GM04503 (cell line): ENCODE measurements at places on chromosomes 13 and 19.

DNA sequence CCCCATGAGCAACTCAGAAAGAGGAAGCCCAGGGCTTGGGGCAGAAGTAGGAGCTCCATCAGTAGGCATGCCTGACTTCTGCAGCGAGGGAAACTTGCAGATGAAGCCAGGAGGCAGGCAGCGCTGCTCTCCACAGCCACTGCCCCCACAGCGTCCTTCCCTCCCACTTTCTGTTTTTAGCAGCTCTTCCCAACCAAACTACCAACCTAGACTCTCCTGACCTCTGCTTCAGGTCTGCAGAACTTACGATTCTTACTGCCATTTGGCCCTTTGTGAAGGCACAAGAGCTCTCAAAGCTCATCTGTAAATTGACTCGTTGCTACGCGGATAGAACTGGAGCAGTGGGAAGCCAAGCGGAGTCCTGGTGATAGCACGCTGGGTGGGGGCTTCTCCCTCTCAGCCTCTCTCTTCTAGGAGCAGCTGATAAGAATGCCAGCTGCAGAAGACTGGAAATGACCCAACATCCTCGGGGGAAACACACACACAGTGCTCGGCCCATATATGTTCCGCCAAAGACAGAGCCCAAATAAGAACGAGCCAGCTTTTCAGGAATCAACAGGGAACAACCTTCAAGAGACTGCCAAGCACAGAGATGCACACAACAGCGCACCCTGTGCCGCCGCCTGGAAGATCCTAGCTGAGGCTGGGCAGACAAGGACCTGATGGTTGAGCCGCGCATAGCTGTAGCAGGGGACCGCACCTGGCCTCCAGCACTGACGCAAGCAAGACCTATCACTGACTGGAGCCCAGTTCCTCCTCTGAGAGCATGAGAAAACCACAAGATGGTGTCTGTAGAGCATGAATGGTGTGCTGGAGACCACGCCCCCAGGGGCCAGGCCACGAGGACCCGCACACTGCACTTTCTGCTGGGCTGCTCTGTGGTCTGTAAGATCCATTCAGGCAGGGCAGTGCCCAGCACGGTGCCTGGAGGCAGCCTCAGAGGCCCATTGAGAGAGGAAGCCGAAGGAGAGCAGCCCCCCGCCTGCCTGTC is 15.9 kb upstream of the SLC35E1 start:
- DNase-seq, result no peak

DNA sequence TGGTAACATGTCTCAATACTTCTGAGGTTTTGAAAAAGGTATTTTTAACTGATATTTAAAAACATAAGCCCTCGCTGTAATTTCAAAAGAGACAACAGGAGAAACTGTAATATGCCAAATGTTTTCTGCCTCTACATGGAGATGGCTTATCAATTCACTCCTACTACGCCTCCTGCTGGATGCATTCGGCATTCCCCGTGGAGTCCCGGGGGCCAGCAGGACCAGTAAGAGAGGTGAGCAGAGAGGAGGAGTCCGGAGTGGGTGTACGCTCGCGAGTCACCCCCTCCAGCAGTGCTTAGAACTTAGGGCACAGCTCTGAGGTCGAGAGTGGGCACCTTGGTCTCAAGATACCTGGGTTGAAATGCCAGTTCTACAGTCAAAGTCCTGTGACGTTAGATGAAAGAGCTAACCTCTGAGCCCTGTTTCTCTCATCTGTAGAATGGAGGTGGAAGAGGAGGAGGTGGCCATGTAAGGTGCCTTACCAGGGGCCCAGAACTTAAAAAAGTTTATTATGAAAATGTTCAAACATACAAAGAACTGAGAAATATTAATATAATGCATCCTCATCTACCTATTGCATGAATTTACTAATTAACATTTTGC is 110.2 kb downstream of the STK24 start:
- no peak for DNase-seq

DNA sequence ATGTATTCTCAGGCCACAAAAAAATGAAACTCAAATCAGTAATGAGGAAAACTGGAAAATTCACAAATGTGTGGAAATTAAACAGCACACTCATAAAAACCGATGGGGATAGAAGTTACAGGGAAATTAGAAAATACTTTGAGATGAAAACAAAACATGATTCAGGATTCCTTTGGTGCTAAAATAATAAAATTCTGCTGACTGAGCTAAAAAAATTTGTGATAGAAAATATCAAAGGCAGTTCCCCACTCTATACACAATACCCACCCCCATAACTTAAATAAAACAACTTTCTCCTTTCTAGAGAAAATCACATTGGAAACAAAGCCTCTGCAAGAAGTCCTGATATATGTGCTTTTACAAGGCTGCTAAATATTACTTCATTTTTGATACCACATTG is 1.6 kb upstream of the ZNF233 start:
- no peak for DNase-seq

- no peak for DNase-seq
Measured at GRCh38 chr19:15584541-15585115, 30.4 kb upstream of the CYP4F8 start.

DNA sequence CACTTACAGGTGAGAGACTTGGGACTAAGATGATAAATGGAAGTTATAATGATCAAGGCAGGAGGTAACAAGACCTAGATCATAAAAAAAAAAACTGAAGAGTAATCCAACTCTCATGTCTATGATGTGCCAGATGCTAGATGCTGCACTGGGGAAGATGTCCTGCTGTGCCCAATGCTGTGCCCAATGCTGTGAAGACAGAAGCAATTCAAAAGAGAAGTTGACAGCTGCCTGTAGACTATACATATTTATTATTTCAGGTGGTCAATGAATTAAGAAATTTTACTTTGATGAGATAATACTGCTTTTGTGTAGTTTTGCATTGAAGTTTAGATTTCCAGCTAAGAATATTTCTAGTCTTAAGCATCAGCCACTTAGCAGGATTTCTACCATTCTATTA is 21.5 kb downstream of the VWA8 start:
- DNase-seq, result no peak

DNA sequence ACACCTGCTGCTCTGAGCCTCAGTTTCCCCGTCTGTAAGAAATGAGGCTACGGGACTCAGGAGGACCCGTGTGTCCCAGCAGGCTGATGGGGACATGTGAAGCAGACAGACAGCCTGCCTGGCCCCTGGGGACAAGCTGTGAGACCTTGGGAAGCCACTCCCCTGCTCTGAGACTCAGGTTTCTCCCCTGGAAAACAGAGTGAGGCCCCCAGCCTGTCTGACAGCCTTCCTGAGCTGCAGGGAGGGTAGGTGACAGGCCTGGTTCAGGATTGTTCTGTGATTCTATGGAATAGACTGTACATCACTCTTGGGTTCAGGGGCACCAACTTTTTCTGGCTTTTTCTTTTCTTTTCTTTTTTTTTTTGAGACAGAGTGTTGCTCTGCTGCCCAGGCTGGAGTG is 2.9 kb upstream of the NTF4 start:
- no peak for DNase-seq

GRCh38 chr13:105990256-105990958 is 545.1 kb downstream of the EFNB2 start:
- no peak for DNase-seq

GRCh38 chr19:55454787-55455243 is 6.6 kb downstream of the ISOC2 start:
- no peak for DNase-seq

DNA sequence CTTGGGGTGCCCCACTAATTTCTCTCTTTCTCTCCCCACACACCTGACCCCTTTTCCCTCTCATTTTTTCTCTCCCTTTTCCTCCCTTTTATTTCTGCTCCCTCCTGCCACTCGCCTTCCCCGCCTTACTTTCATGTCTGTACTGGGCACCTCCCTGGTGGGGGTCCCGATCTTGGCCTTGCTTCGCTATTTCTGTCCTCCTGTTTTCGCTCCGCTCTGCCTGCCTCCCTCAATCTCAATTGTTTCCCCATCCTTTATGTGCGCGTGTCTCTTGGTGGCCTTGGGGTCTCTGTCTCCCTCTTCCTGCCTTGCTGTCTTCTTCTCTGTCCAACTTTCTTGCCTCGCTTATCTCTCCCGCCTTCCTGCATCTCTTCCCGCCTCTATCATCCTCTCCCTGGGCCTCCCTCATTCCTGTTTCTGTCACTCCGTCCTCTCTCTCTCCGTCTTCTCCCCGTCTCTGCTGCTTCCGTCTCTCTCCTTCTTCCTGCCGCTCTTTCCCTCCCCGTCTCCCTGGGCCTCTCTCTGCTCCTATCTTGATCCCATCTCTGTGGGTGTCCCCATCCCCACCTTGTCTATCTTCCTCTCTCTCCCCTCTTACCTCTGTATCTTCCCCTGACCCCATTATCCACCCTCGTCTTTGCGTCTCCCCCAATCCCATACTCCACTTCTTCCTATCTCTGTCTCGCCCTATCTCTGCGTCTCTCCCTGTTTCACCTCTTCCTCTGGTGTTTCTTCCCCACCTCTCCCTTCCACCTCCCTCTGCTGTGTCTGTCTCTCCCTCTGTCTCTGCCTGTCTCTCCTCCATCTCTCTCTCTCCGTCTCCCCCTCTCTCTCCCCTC is 4.0 kb downstream of the GRIN2D start:
- no peak for DNase-seq

GRCh38 chr19:45931055-45931454 is 16.5 kb upstream of the NANOS2 start:
- DNase-seq, result no peak

GRCh38 chr19:51531349-51532315 is at the start of gene SIGLEC6:
Gene SIGLEC6, minus strand, starts transcription at chr19:51531670. Its CDS starts 22 bp downstream, at chr19:51531648.
- DNase-seq, result no peak

GRCh38 chr19:2221918-2222317 is 14.2 kb downstream of the PLEKHJ1 start:
- DNase-seq, result no peak

DNA sequence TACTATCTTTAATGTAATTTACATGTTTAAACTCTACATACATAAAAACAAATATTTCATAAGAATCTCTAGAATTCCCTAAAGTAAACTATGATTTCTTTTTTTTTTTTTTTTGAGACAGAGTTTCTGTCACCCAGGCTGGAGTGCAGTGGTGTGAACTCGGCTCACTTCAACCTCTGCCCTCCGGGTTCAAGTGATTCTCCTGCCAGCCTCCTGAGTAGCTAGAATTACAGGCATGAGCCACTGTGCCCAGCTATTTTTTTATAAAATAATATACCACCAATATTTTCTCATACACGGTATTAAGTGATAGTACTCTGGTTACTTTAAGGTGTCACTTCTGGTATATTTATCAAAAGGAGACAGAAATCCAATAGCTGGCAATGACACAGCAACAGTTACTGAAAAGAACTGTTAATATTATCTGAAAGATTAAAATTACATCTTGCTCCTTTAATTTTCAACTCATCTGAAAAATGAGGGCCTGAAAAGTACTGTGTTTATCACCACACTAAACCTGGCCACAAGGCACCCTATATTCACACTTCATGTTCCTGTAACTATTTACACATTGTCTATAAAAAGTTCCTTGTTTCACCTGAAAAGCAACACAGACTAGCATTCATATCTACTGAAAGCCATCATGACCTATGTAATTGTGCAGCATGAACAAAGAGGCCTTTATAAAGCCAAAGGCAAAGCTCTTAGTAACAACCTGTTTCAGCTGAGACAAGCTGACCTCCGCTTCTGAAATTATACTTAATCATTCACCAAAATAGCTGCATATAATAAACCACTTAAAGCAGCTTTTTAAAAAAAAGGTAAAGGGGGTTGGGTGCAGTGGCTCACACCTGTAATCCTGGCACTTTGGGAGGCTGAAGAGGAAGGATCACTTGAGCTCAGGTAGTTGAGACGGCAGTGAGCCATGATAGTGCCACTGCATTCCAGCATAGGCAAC is 106.1 kb downstream of the SLC25A15 start:
- DNase-seq, result no peak

DNA sequence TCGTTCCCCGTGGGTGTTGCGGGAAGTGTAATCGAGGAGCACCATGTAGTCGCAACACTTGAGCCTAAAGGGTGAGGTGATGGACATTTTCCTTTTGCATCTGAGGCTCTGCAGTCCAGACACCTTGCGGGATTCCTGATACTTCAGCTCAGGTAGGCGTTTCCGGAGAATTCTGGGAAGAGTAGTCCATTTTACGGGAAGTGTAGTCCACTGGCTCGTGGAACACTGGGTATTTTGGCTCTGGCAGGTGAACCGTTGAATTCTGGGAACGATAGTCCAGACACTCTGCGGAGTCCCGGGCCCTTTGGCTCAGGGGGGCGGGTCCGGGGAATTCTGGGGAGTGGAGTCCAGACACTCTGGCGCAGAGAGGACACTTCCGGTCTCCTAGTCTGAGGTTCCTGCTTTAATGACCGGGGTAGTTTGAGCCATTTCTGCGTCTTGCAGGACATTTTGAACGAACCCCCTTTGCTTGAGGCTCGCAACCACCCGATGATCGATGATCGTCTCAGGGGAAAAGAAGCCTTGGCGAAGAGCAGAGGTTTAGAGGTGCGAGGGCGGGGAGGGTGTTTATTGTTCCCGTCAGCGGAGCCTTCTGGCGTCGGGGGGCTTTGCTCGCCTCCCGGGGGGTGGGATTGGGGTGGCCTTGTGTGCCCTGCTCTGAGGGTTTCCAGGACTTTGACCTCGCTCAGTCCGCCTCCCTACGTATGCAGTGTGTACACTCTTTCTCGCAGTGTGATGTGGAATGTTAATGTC is at the start of gene ZNF223:
ZNF223 (plus strand) TSS at position 387 of the 753 bp plus-strand sequence. CDS start 3,141 bp downstream, outside the sequence.
- DNase-seq, result peak; percentile 81

- DNase-seq, result no peak
Measured at GRCh38 chr13:66353664-66354063, 876.5 kb downstream of the PCDH9 start.

GRCh38 chr19:16133818-16134217 is 9.7 kb upstream of the HSH2D start:
- no peak for DNase-seq

- DNase-seq, result no peak
Measured at GRCh38 chr19:42130254-42130573, 2.0 kb downstream of the POU2F2 start.

DNA sequence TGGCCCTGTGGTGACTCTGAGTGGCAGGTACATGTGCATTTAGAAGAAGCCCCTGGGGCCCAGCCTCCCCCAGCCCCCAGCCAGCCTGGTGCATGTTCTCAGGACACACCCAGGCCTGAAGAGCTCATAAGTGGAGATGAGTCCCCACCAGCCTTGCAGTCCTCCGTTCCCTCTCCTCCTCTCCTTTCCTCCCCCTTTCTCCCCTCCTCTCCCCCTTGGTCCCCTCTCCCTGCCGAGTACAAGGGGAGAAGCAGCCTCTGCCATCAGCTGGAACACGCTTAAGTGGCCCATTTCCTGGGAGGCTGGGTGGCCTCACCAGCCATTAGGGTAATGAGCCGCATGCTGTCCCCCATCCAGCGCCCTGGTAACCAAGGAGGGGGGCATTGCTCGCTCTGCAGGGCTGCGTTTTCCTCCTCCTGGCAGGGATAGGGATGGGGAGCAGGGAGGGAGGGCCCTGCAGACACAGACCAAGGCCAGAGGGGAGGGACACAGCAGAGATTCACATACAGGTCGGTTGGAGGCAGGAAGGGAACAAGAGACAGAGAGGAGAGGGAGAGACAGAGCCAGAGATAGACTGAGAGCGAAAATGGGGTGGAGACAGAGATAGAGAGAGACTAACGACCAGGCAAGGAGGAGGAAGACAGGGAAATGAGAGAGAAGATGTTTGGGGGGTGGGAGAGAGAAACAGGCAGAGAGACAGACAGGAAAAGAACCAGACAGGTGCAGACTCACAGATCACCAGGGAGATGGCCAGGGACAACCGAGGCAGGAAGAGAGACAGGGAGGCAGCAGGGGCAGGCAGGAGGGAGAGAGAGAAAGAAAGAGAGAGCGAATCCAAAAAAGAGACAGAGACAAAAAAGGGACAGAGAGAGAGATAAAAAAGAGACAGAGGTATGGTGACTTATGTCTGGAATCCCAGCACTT is 19.3 kb upstream of the DPP9 start:
- no peak for DNase-seq
